ENCODE measurements at places on chromosomes 6 and 20. TPM values are rescaled to one million over a fixed set of nuclear protein-coding genes. Genes with fewer than 3 reads are reported as not detected.

TMEM74B gene
- total RNA-seq: not detected

CLVS2 gene
- total RNA-seq: under 0.01 TPM

SPEF1 gene
- 0.15 TPM for total RNA-seq

HSPA1A gene
- total RNA-seq: 168 TPM

MCCD1 gene
- not detected for total RNA-seq

MYT1 gene
- under 0.01 TPM for total RNA-seq

TDP2 gene
- 42.7 TPM for total RNA-seq
